ENCODE measurements at places on chromosomes 5 and 9. TPM values are rescaled to one million over a fixed set of nuclear protein-coding genes. Genes with fewer than 3 reads are reported as not detected.

- DNase-seq: no peak
Measured at GRCh38 chr9:5646116-5646515, 17.2 kb downstream of the RIC1 start.

- DNase-seq: peak; percentile 25
Measured at GRCh38 chr5:157778121-157778805, 34.8 kb downstream of the LSM11 start.

DNA sequence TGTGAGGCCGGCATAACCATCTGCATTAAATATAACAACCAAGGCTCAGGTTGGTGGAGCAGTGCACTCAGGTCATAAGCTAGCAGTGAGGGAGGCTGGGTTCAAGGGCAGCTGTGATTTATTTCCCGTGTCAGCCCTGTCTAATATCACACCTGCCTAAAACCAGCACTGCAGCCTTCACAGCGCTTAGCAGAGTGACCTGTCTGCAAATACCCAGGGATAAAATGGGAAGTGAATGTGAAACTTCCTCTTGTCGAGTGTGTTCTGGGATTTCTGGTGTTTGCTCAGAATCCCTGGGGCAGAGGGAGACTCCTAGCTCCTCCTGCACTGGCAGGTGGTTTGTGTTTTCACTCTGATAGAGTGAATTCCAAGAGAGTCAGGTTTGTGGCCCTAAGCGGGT, 57.5 kb downstream of the ZNF510 start:
- no peak for DNase-seq

DNA sequence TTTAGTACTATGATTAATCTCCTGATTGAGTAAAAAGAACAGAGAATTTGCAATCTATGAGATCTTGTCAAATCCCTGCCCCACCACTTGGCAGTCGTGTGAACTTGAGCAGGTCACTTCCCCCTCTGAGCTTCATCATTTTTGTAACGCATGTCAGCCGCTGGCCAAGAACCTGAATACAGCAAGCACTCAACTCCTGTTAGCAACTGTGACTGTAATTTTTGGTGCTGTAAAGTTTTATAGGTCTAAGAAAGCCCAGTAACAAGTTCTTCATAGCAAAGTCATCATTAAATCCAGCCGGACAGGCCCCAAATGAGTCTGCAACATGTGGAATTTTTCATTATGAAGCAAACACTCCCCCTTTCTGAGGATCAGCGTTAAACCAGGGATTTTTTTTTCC, 49.4 kb downstream of the DRD1 start:
- DNase-seq: no peak

DNA sequence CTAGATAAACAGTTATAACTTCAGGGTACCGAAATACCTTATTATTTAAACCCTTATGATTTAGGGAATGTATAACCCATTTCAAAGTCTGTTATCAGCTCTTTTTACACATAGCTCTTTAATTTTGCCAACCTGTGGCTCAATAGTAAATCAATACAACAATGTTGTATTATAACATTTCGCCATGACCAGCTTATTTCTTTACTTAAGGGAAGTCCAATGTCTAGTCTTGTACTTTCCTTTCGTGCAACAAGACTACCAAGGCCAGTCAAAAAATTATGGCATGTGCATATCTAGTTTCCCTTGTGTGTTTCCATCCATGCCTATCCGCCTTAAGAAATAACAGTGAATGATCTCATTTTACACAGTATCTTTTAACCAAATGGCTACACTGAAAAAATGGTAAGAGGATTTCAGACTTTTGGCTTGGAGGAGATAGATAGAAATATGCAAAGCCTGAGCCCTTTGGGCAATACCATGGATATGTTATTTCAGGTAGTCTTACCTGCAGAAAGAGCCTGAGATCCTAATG, 239.5 kb upstream of the RPS23 start:
- no peak for DNase-seq

GRCh38 chr9:38278931-38279679, 113.4 kb upstream of the ALDH1B1 start:
- no peak for DNase-seq

- DNase-seq: no peak
Measured at GRCh38 chr5:14595891-14596290, 14.3 kb downstream of the OTULINL start.

- no peak for DNase-seq
Measured at GRCh38 chr9:95010431-95010838, 283.9 kb downstream of the AOPEP start.

Gene SLC28A3
- total RNA-seq: not detected

Gene BAAT
- 0.13 TPM for total RNA-seq

Data from MG63 (cell line).